ENCODE measurements at places on chromosomes 5 and 9.
A peak's percentile ranks its signal among the peaks of the same experiment; 100 is the strongest.

GRCh38 chr5:39420482-39421145 lies 4.2 kb downstream of the DAB2 start:
- DNase-seq = no peak

GRCh38 chr5:176895831-176896230 lies 3.3 kb downstream of the HK3 start:
- no peak for DNase-seq

DNA sequence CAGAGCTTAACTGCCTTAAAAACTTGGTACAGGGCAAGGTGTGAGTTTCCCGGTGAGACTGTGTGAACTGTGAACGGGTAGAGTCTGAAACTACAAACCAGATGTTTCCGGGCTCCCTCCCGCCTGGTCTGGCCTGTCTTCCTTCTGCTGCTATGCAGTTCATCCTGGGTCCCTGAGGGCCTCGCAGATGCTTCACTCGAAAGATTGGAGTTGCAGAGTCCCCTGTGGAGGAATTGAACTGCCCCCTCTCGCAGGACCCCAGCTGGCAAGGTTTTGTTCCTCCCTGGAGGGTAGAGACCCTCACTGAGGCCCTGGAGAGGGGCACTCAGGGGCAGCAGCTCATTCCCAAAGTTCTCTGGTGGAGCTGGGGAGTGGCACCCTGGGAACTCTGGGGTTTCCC lies 533 bp downstream of the DCANP1 start:
- no peak for DNase-seq

GRCh38 chr5:78129597-78129996 lies 164.9 kb downstream of the AP3B1 start:
- DNase-seq = no peak

DNA sequence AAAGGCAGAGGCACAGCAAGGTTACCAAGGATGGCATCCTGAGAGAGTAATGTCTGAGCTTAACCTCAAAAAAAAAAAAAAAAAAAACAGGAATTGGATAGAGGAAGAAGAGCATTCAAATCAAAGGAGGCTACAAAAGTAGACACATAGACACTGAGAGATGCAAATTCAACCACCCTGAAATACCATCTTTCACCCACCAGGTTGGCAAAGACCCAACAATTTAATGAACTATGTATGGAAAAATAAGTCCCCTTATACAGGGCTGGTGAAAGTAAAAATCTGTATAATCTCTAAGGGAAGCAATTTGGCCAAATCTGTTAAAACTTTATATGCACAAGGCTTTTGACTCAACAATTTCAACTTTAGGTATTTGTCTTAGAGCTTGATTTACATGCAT lies 4.9 kb downstream of the NADK2 start:
- no peak for DNase-seq

- DNase-seq = no peak
These were observed 8.3 kb upstream of the TGFBI start for GRCh38 chr5:136020383-136021015.

GRCh38 chr5:15366676-15367391 lies 133.1 kb upstream of the FBXL7 start:
- DNase-seq = no peak

DNA sequence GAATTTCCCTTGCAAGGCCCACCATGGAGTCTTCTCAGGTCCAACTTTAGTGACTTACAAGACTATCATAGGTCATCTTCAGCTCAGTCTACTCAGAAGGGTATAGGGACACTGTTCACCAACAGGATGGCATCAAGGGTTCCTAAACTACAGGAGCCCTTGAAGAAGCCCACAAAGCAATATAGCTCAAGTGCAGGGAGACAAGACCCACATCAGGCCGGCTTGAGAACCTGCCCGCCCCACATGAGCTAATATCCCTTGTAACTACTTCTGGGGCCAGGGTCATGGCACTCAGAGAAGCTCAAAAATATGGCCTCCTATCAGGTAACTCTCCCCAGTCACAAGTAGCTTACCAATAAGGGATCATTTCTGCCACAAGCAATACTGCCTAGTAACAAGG lies 249.9 kb downstream of the CDK5RAP2 start:
- DNase-seq = no peak

GRCh38 chr9:127293767-127294166 lies 29.2 kb downstream of the GARNL3 start:
- no peak for DNase-seq

DNA sequence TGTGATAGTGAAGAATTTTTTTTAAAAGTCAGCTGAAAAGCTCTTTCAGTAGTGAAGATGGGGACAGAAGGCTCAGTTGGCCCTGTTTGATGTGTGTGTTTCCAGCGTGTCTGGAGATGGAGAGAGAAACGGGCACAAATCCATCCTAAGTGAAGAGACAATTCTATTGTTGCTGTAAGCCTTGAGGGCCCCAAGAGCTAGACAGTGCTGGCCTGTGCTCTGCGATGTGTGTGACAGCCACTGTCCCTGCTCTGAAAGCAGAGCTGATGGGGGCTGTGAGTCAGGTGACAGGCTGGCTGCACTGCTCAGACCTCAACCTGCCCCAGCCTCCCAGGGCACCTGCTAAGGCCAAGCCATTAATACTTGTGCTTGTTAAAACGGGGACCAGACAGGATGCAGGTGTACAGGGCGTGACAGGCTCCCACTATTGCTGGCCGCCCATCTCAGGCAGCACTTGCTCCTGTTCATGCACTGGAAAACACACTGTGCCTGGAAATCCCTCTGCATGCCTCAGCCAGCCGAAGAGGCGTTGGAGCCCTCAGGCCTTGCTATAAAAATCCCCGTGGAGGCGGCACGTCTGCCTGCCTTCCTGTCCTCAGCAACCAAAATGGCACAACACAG lies 44.6 kb upstream of the SEMA4D start:
- no peak for DNase-seq

DNA sequence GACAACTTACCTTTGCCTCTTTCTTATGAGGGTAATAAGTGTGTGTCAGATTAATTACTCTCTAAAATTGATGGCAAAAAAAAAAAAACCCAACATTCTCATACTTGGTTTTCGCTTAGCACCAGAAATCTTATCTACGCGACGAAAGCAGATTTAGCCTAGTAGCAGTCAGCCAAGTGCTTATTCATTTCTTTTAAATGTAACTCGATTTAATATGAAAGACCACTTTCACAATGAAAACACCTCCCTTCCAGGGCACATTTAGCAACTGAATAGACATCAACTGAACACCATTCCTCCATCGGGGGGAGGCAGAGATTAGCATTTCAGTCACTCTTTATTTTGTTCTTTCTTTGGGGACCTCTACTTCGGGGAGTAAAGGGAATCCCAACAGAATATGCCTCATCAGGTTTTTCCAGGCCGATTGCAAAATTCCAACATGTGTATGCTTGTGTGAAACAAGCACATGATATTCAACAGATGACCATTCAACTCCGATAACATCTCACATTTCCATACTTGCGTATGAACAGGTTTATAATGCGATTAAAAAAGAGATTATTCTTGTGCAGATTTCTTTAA lies 124.1 kb upstream of the RETREG1 start:
- DNase-seq = no peak

DNA sequence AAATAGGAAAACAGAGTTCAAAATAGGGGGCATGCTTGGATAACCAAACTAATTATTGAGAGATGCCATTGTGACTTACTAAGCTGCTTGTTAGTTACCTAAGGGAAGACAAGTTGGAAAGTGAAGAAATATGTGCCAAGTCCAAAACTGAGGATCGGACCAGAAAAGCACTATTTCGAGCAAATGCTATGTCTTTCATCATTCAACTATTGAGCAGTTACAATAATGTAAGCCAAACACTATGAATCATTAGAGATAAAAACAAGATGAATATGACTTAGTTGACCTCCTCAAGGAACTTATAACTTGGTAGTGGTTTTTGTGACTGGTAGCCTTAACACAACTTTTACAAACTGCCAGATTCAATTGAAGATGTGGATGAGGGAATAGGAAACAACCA lies 240.6 kb upstream of the MPDZ start:
- DNase-seq = no peak

DNA sequence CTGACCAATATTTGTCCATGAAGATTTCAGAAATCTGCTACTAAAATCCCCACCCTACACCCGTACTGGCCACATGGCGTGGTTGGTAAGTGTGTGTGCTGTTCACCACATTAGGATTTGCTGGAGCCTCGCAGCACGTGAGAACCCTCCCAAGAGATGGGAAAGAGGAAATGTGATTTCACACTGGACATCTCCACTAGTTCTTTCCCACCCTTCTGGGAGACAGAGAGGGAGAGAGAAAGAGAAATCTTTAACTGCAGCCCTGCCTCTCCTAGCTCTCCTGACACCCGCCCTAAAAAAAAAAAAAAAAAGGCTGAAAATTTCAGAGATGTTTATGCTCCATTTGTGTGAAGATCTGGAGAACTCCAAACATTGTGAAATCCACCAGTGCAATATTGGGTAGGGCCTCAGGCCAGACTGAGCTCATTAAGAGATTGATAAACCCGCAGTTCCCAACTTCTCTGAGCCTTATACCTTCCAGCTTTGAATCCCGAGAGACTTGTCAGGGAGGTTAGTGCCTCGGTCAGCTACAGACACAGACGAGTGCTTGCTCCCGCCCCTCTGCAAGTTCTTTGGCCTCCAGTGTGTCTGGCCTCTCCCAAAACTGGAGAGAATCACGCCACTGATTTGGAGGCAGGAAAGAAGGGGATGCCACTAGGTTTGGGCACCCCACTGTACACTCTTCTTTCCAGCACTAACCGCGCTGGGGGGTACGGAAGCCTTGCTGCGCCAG lies 1.9 kb downstream of the SPRY4 start:
- no peak for DNase-seq

GRCh38 chr5:144205141-144205551 lies 34.5 kb downstream of the KCTD16 start:
- DNase-seq = no peak

DNA sequence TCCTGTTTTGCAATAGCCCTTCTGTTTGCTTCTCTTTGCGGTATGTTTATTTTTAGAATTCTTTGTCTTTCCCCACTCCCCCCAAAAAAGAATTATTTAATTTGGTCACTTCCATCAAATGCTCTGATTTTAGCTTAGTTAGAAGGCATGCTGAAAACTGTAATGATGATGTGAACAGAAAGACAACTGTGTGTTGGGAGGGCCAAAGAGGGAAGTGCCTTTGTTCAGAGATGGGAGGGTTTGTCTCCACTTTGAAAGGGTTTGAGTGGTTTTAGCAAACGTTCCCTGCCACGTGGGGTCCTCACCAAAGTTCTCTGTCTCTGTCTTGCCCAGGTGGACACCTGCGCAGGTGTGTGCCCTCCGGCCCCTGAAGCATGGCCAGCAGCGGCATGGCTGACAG lies 41.9 kb downstream of the SYK start:
- no peak for DNase-seq

- no peak for DNase-seq
These were observed 4.1 kb downstream of the SLC1A1 start for GRCh38 chr9:4494332-4494731.

- DNase-seq = no peak
These were observed 517.0 kb downstream of the CCDC171 start for GRCh38 chr9:16069671-16070454.

- no peak for DNase-seq
These were observed 132.0 kb upstream of the TRIM32 start for GRCh38 chr9:116555119-116555518.

- no peak for DNase-seq
These were observed 80.0 kb downstream of the SUSD1 start for GRCh38 chr9:112094948-112095681.

DNA sequence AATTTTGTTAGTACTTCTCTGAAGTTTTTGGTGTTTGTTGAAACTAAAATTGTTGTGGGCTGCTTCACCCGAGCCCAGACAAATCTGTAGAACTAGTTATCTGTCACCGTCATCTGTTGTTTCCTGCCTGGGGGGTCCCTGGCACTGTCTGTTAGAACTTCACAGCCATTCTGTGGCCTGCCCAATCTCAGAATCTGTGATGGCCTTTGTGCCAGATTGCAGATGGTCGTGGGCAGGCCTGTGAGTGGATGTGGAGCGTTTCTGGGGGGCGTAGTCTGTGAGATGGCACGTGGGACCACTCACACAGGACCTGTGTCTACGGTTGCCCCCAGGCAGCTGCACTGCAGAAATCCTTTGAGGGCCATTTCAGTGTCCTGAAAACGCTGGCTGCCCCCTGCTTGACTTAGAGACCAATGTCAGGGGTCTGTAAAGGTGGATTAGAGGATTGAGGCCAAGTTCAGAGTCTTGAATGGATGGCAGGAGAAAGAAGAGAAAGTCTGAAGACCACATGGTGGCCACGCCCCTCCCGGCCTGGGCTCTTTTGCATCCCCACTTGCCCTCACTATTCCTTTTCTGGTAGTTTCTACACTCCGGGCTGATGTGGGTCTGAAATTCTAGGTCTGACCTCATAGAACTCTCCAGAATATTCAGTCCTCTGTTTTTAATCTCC lies 38.3 kb downstream of the TRIO start:
- DNase-seq = no peak

- DNase-seq = no peak
These were observed 4.8 kb upstream of the NOTCH1 start for GRCh38 chr9:136550439-136551289.

DNA sequence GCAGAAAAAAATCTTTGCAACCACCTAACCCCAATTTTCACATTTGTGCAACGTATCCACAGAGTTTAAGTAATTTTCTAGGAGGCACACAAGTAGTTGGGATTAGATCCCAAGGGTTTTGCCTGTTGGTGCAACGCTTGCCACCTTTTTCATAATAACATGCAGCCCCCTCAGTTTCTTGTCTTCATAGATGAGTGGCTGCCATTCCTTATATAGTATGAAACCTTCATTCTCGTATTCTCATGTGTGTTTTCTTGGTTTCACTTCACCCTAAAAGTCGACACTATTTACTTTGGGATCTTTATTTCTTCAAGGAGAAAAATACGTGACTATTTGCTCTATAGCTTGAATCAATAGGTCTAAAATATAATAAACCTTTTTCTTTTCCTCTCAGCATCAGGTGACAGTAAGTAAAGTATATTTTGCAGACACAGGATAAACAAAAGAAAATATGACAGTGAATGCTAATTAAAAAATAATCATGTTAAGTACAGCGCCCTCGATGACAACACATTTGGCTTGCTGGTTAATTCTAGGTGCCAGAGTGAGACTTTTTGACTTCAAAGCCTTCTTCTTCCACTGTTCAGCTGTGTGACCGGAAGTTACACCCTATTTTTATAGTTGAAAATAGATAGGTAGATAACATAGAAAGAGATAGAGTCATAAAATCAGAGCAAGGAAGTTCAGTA lies 342.8 kb upstream of the CCNG1 start:
- DNase-seq = no peak

- no peak for DNase-seq
These were observed 10.2 kb downstream of the BTNL8 start for GRCh38 chr5:180908998-180909731.

GRCh38 chr9:70480405-70480980 lies 66.0 kb upstream of the KLF9 start:
- no peak for DNase-seq

- DNase-seq = peak; percentile 30
These were observed at the start of gene PRDM9 for GRCh38 chr5:23507278-23507685. PRDM9 (plus strand) TSS chr5:23507609; CDS start chr5:23509034, 1,425 bp downstream.

All from CD4-positive, alpha-beta T cell treated with Interleukin-12 subunit alpha and Interleukin-12 subunit beta, for 1 hour (primary cell).